ENCODE measurements at places on chromosomes 1 and 21. TPM values are rescaled to one million over a fixed set of nuclear protein-coding genes. Genes with fewer than 3 reads are reported as not detected.

Gene TFAP2E
- total RNA-seq = 0.27 TPM

Gene PAPPA2
- total RNA-seq = 0.37 TPM

Gene FCRL5
- total RNA-seq = not detected

Gene SUSD4
- total RNA-seq = 1.8 TPM

Gene MYBPH
- not detected for total RNA-seq

Gene AGMAT
- 15.9 TPM for total RNA-seq

Gene KLF17
- total RNA-seq = not detected

DNA sequence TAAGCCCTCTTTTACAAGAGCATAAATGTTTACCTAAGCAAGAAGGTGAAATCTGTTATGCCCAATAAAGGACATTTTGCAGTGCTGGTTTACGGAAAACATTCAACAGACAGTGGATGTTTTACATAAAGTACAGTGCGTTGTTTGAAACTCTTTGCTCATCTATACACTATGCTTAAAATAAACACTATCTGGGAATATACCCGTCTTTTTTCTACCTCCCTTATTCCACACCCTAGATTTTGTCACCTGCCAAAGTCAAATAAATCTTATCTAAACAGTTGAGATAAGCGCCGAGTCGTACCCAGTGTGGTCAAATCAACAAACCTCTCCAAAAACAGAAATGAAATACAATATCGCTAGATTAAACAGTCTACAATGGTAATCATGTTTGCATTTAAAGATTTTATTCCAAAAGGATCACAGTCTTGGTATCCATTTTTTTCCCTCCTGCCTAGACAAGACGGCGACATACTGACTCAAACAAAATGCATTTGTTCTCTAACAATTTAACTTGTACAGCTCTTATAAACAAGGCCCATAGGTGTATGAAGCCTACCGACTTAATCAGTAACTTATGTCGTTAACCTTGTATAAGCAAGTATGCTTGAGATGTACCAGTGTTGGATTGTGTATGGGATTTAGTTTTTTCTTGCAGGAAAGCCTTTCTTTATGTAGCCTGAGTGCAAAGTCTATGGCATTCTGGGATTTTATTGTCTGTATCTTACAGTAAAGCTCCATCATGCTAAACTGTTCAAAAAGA is 189.1 kb downstream of the FMN2 start:
- H3K4me1 ChIP-seq = no peaks in the 10 kb centered on the region
- H3K27ac ChIP-seq = no peak overlapping the region
- H3K27me3 ChIP-seq = no peaks in the 10 kb centered on the region
- no peaks in the 10 kb centered on the region for H3K36me3 ChIP-seq
- no peak for DNase-seq

DNA sequence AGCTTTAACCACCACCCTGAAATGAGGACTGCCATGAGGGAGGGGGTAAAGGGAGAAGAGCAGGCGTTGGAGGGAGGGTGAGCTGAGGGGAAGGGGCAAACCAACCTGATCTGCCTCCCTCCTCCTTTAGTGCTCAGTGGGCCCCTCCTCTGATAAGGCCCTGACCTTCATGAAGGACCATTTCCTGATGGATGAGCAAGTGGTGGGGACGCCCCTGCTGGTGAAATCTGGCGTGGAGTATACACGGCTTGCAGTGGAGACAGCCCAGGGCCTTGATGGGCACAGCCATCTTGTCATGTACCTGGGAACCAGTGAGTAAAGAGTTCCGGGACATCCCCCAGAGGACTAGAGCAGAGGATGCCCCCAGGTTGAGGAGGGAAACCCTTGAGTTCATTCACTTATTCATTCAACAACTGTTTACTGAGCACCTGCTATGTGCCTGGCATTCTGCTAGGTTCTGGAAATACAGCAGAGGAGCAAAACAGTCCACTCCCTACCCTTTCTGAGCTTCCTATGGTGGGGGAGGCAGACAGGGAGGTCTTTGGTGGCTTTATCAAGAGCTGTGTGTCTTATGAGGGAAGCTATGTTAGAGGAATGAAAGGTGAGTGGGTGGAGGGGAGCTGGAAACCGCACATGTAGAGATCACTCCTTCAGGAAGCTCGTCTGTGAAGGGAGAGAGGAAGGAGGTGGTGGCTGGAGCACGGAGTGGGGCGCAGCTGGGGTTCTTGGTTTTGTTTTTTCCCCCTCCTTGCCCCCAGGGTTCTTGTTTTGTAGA is 19.5 kb downstream of the SEMA4A start:
- no peaks in the 10 kb centered on the region for H3K27me3 ChIP-seq
- H3K4me1 ChIP-seq = peaks cover 13% of the 10 kb centered on the region
- no peak overlapping the region for H3K4me3 ChIP-seq
- DNase-seq = no peak

DNA sequence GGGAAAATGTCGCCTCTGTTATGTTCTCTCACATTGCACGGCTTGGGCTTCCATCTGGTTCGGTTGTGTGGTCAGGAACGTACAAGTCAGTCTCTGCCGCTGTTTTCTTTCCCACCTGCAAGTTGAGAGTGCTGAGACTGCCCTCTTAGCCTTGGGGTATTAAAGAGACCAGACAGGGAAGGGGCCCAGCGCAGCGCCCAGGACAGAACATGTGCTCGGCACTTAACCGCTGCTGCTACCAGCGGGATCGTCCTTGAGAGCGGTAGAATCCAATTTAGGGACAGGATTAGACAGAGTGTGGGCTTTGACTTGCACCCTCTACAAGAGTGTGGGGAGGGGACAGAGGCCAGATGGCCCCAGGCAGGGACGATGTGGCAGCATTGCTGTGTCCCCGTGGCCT is 17.7 kb upstream of the AGPAT3 start:
- no peak for DNase-seq
- peaks cover 11% of the 10 kb centered on the region for H3K4me1 ChIP-seq
- no peak overlapping the region for H3K4me3 ChIP-seq
- H3K27me3 ChIP-seq = no peaks in the 10 kb centered on the region
- H3K36me3 ChIP-seq = no peaks in the 10 kb centered on the region

GRCh38 chr1:24102961-24103360 is 9.0 kb downstream of the MYOM3 start:
- H3K27me3 ChIP-seq = no peaks in the 10 kb centered on the region
- no peak for DNase-seq
- H3K4me3 ChIP-seq = no peak overlapping the region
- no peak overlapping the region for H3K27ac ChIP-seq

- H3K4me1 ChIP-seq = no peaks in the 10 kb centered on the region
- no peak overlapping the region for H3K27ac ChIP-seq
- H3K27me3 ChIP-seq = no peaks in the 10 kb centered on the region
Measured at GRCh38 chr21:27366646-27367235, 399.9 kb upstream of the ADAMTS5 start.

- peaks cover 3% of the 10 kb centered on the region for H3K27me3 ChIP-seq
- H3K4me1 ChIP-seq = no peaks in the 10 kb centered on the region
- H3K36me3 ChIP-seq = no peaks in the 10 kb centered on the region
- H3K4me3 ChIP-seq = no peak overlapping the region
Measured at GRCh38 chr1:170261669-170262068, 115.9 kb downstream of the NTMT2 start.

GRCh38 chr1:15334995-15335394 is 74.7 kb upstream of the EFHD2 start:
- no peaks in the 10 kb centered on the region for H3K4me1 ChIP-seq
- H3K36me3 ChIP-seq = no peaks in the 10 kb centered on the region
- no peak overlapping the region for H3K4me3 ChIP-seq
- no peak for DNase-seq
- H3K27me3 ChIP-seq = peaks cover 4% of the 10 kb centered on the region

- no peaks in the 10 kb centered on the region for H3K27me3 ChIP-seq
- no peak for DNase-seq
- no peak overlapping the region for H3K27ac ChIP-seq
Measured at GRCh38 chr1:84272401-84272800, 29.1 kb upstream of the SAMD13 start.

DNA sequence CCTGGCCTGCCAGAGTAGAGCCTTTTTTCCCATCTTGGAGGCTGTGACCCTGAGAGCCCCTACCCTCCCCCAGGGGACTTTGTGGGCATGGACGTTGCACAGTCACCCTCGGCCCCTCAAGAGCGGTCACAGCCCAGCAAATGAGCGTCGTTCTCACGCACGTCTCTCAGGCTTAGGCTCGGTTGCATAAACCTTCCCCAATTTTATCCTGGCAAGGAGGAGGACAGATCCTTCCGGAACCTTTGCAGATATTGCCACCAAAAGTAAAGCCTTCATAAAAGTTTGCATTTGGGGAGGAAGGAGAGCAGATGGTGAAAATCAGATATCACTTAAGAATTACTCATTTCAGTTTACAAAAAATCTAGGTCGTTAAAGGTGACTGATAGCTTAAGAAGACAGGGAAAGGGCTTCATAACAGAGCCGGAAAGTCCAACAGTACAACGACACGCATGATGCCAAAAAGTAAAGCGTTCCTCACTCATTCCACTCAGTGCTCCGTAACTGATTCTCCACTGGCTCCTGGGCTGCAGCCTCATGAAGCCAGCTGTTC is 29.3 kb downstream of the PDE9A start:
- peaks cover 1% of the 10 kb centered on the region for H3K36me3 ChIP-seq
- H3K27me3 ChIP-seq = no peaks in the 10 kb centered on the region
- H3K4me1 ChIP-seq = peaks cover 55% of the 10 kb centered on the region
- no peak overlapping the region for H3K4me3 ChIP-seq
- H3K27ac ChIP-seq = no peak overlapping the region
- DNase-seq = no peak

- DNase-seq = no peak
- peaks cover 86% of the 10 kb centered on the region for H3K4me1 ChIP-seq
Measured at GRCh38 chr1:89540406-89540970, 15.9 kb downstream of the LRRC8B start.

GRCh38 chr1:18302788-18303413 is 177.8 kb upstream of the KLHDC7A start:
- H3K27me3 ChIP-seq = peaks cover 23% of the 10 kb centered on the region
- peak; percentile 21 for DNase-seq
- H3K4me3 ChIP-seq = no peak overlapping the region
- no peaks in the 10 kb centered on the region for H3K4me1 ChIP-seq
- no peak overlapping the region for H3K27ac ChIP-seq

DNA sequence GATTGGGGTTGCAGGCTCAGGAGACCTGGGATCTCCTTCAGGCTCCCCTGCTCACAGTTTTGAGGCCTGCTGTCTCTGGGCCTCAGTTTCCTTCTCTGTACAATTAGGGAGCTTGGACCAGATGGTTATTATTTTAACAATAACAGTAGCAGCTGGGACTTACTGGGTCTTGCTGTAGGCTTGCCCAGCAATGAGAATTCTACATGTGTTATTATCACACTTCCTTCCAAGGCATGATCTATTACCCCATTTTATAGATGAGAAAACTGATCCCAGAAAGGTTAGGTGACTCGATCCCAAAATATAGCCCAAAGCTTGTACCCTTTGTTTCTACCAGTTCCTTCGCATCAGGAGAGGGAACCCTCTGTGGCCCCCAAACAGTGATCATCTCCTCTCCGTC is 153.8 kb downstream of the PTPRU start:
- no peak for DNase-seq
- no peaks in the 10 kb centered on the region for H3K4me1 ChIP-seq
- peaks cover 29% of the 10 kb centered on the region for H3K27me3 ChIP-seq
- no peak overlapping the region for H3K27ac ChIP-seq
- H3K4me3 ChIP-seq = no peak overlapping the region

GRCh38 chr1:232962761-232963745 is 12.6 kb downstream of the NTPCR start:
- no peak for DNase-seq
- H3K4me1 ChIP-seq = peaks cover 23% of the 10 kb centered on the region
- no peak overlapping the region for H3K4me3 ChIP-seq
- no peak overlapping the region for H3K27ac ChIP-seq
- peaks cover 33% of the 10 kb centered on the region for H3K36me3 ChIP-seq

DNA sequence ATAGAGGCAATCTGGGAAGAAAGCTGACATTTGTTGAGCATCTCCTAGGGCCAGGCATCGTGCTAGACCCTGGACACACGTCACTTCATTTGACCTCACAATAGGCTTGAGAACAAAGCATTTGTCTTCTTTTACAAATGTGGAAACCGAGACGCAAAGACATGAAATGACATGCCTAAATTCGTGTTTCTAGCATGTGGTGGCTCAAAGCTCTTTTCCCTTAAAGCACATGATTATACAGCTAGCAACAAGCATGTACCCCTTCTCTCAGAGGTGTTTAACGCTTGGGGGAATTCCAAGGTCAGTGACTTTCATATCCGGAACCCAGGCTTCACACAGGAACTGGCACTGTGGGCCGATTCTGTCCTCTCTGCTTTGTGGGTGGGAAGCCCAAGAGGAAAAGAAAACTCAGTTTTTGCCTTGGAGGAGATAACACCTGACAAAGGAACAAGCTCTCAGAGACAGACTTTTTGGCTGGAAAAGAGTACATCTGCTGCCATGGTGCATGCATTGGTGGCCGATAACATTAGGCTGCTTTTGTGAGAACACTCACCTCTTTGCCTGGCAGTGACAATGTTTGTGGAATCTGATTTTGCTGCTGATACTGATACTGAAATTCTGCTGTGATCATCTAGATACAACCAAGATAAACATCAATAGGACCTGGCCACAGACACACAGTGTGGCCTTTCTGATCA is 15.4 kb upstream of the CD2 start:
- peaks cover 61% of the 10 kb centered on the region for H3K4me1 ChIP-seq
- peak overlapping the region; percentile 100 for H3K27ac ChIP-seq
- peak; percentile 87 for DNase-seq
- H3K27me3 ChIP-seq = no peaks in the 10 kb centered on the region
- peak overlapping the region; percentile 71 for H3K4me3 ChIP-seq

DNA sequence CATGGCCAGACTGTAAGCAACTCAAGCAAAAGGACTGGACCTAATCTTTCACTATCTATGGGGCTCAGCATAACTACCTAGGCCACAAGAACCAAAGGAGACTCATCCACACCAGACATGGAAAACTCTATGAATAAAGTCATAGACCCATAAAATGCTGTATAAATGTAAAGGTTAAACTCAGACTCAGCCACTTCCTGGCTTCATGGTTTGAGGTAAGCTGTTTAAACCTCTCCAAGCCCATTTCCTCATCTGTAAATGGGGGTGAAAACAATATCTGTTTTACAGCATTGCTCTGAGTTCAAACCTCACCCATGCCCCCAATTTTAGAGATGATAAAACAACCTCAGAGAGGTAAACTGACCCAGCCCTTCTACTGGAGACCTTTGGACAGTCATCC is 4.0 kb upstream of the SMIM12 start:
- peak overlapping the region; percentile 13 for H3K27ac ChIP-seq
- H3K4me1 ChIP-seq = peaks cover 33% of the 10 kb centered on the region
- H3K27me3 ChIP-seq = no peaks in the 10 kb centered on the region
- H3K36me3 ChIP-seq = peaks cover 2% of the 10 kb centered on the region
- no peak overlapping the region for H3K4me3 ChIP-seq
- DNase-seq = no peak

All from activated naive CD4-positive, alpha-beta T cell treated with anti-CD3 and anti-CD28 coated beads for 36 hours (primary cell).